Bronchial epithelial cell (primary cell): ENCODE measurements at places on chromosomes 2 and 18. TPM values are rescaled to one million over a fixed set of nuclear protein-coding genes. Genes with fewer than 3 reads are reported as not detected.
A peak's percentile ranks its signal among the peaks of the same experiment; 100 is the strongest.

Gene VIT
- not detected in 2 replicates for total RNA-seq

Gene SH3YL1
- 88.8 and 104 TPM in 2 replicates for total RNA-seq

Gene FTCDNL1
- total RNA-seq: 0.53 and 1.0 TPM in 2 replicates

Gene CYP1B1
- total RNA-seq: 5.8 and 36.7 TPM in 2 replicates

DNA sequence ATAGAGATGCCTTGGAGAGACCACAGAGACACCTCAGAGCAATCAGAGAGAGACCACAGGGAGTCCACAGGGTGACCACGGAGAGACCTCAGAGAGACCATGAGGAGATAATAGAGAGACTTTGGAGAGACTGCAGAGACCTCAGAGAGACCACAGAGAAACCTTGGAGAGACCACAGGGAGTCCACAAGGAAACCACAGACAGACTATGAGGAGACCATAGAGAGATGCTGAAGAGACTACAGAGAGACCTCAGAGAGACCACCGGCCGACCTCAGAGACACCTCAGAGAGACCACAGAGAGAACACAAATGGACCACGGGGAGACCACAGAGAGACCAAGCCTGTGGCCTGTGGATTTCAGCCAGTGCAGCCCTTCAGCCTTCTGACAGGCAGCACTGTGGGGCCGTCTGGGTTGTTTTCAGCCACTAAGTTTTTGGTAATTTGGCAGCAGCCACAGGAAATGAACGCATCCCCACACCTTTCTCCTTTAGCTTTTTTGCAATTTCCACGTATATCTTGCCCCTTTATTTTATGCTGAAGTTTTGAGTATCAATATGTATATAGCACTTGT, 11.4 kb upstream of the TMEM18 start:
- DNase-seq: no peak

- no peak for DNase-seq
Measured at GRCh38 chr2:19020144-19021099, 338.0 kb downstream of the OSR1 start.

DNA sequence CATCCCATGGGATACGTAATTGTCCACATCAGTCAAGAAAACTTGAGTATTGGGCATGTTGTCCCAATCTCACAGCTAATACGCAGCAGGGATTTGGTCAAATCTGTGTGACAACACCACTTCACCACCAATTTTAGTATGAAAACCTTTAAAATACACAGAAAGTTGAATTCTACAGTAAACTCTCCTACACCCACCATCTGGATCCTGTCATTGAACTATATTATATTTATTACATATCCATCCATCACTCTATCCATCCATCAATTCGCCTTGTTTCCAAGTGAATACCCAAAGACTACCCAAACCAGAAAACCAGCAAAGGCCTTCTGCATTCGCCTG, 846 bp upstream of the FKBP7 start:
- DNase-seq: no peak

- DNase-seq: no peak
Measured at GRCh38 chr2:237688081-237688480, 60.7 kb downstream of the LRRFIP1 start.

GRCh38 chr18:228586-228985, 39.3 kb downstream of the THOC1 start:
- DNase-seq: no peak

- no peak for DNase-seq
Measured at GRCh38 chr2:133591164-133591563, 22.9 kb upstream of the NCKAP5 start.

DNA sequence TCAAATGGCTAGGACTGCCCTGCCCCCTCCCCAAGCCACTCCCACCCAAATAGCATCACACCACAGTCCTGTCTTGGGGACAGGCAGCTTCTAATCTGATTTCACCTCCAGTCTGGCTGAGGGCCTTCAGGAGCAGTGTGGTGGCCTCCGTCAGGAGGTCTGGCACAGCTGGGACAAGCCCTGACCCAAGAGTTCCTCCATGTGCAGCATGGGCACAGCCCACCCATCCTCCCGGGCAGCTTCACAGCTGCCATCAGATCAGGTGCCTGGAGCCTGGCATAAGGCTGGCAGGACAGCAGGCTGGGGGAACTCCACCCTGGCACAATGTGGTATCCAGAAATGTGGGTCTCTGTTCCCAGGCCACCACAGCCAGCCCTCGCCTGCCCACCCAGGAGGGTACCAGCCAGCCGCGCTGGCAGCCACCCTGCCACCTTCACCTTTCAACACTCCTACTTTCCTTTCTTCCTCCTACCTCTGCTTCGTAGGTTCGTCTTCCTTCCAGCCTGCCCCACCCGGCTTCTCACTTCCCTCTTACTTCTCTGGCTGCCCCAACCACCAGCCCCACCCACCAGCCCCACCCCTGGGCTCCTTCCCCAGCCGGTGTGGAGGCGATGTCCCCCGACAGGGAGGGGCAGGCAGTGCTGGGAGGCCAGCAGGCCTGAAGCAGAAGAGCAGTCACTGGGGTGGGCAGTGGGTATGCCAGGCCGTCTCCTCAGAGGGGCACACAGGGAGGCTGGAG, at the start of gene CAPG:
TSS of gene CAPG (minus strand) at position 522 of the 739 bp plus-strand sequence. CDS start 8,221 bp downstream, outside the sequence.
- peak; percentile 61 for DNase-seq

- no peak for DNase-seq
Measured at GRCh38 chr2:27194538-27195354, 17.1 kb upstream of the ATRAID start.

DNA sequence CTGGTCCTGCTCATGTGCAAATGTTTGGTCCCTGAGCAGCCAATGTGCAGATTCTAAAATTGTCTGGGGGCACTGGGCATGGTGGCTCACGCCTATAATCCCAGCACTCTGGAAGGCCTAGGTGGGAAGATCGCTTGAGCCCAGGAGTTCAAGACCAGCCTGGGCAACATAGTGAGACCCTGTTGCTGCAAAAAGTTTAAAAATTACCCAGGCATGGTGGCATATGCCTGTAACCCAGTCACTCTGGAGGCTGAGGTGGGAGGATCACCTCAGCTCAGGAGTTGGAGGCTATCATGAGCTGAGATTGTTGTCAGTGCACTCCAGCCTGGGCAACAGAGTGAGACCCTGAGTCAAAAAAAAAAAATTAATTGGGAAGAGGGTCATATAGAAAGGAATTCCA, 5.1 kb downstream of the LIPG start:
- DNase-seq: no peak

DNA sequence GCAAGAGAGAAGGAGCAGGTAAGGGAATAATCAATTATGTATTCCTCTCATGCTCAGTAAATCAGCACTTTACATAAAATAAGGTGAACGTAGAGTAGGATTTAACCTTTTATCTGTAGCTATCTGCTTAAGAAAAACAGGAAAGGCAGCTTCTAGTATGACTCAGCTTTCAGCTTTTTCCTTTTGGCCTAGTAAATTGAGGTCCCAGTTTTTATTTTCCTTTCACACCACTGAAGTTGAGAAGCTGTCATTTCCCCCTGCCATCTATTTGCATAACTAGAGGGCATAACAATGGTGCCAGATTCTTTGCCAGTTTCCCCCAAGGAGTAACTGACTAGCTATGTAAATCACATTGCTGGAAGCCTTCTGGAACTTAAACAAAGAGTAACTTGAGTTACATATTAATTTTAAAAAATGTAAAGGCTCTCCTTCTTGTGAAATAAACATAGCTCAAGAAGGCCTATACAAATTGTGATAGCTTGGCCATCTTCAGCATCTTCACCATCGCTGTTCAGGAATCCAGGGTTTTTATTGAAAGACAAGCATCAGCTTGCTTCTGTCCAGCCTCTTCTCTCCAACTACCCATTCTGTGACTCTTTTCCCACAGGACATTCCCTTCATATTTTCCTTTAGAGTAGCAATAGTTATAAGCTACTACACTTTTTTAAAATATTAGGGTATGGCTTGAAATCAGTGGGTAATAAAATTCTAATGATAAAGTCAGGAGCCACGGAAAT, 97.0 kb downstream of the KYNU start:
- peak; percentile 93 for DNase-seq

GRCh38 chr18:46338766-46339165, 234.6 kb downstream of the HAUS1 start:
- DNase-seq: no peak

DNA sequence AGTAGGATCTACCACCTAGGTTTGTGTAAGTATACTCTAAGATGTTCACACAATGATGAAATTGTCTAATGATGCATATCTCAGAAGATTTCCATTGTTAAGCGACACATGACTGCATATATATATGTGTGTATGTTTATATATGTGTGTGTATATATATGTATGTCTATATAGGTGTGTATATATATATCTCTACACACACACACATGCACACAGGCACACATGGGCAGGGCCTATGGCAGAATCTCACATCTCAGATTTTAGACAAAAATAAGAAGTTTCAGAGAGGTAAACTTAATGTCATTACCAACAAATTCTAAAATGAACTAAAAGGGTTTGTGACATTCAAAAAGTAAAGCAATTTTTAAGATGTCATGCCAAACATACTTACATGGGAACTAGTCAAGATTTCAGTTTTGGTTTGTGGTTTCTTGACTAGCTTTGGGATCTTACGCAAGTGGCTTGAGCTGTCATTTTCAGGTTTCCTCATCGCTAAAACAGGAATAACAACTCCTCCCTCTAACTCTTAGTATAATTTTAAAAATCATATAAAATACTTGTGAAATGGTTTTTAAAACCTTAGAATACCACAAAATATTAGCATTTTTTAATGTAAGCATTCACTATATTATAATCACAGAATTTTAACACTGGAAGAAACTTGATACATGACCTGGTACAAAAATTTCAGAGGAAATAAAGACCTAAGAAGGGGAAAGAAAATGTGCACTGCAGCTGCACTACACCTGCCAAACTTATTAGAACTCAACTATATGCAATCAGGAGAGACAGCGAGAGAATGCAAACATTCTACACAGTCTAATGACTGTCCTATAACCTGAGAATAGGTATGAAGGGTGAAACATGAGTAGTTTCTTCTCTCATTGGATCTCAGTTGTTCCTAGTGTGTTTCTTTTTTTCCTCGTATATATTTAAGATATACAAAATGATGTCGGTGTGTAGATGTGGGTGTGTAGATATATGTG, 75.7 kb downstream of the TTC21B start:
- DNase-seq: peak; percentile 78

DNA sequence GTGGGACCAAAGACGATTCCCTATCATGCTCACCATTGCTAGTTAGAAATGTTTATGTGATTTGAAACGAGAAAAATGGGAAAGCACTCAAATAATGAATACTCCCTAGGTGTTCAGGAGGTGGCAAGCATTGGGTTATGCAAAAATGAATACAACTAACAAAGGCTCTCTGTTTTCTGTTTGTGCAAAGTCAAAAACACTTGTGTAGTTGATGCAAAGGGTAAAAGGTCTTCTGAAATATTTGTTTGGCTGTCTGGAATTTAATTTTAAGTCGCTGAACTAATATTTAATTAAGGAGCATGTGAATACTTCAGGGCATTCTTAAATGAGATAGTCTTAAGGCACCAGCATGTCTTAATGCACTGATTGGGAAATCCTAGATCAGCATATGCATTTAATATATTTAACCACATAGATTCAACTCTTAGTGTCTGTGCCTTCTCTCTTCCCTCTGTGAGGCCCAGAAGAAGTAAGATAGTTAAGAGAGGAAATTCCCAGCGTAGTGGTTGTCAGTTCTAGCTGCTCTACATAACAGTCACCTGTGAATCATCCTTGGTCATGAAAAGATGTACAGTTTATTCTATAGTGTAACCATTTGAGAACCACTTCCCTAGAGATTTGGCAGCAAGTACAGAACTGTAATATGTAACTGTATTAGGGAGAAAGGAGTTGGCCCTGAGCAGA, 111.9 kb downstream of the EPC2 start:
- peak; percentile 91 for DNase-seq

DNA sequence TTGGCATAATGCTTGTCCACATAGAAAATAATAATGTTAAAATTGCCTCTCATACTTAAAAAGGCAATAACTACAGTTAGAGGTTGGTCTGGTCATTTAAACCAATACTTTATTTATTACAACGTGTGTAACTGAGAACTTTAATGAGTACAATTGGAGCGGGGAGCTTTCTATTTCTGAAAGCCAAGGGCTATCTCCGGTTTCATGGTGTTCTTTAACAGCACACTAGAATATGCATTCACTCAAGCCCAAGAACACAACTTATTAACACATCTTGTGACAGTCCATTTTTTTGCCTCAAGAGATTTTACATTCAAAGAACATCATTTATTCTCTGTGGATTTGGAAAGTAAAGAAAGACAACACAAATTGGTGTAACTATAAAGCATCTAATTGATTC, 131.8 kb downstream of the KCNH7 start:
- no peak for DNase-seq
